NCI-H1092 treated with DMSO at 0.1 percent for 48 hours (cell line): ENCODE measurements at places on chromosomes 2 and 18.
A peak's percentile ranks its signal among the peaks of the same experiment; 100 is the strongest.

- no peak for DNase-seq
Measured at GRCh38 chr2:98521266-98521665, 76.6 kb downstream of the INPP4A start.

GRCh38 chr2:100391735-100392515 is 25.5 kb downstream of the CHST10 start:
- DNase-seq, result no peak

DNA sequence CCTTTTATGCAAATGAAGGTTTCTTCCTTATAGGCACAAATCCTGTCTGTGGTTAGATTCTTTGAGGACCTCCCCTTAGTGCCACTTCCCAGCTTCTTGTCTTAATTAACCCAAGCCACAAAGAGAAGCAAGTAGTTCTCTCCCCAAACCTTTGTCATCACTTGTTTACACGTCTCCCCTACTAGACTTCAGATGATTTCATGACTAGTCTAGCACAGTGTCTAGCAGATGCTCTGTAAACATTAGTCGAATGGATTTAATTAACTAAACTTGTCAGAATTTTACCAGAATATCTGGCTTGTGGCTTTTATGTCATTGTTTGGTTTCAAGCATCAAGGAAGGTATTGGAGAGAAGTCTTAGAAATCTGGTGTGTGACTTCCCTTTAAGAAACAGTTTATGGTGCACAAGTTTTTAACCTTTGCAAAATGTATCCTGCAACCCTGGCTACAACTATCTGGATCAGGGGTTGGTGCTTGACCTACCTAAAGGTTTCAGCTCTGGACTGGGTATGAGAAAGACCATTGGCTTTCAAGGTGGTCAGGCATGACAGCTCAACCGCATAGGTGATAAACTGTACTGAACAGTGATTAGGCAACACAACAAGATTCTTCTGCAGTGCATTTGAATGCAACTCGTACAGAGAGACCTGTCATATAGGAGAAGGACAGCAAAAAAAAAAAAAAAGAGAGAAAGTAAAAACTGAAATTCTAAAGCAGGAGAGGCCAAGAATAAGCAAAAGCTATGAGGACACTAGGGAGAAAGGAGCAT is 93.2 kb upstream of the CCDC150 start:
- DNase-seq, result no peak

- DNase-seq, result peak; percentile 37
Measured at GRCh38 chr2:159712929-159713420, 669 bp downstream of the MARCHF7 start.

GRCh38 chr2:64859312-64860212 is 129.6 kb upstream of the SLC1A4 start:
- peak; percentile 10 for DNase-seq

DNA sequence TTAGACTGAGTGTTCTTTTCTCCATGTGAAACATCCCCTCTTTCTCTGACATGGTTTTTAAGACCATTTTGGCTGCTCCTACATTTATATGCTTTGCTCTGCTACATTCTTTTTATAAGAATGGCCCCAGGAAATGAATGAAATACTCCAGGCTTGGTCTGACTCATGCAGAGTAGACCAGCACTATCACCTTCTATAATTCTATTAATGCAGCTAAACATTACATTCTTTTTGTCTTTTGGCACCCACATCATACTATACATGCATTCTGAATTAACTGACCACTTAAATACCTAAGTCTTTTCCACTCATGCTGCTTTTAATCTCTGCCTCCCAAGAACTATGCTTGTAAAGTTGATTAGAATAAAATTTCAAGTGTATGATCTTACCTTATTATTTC is 94.1 kb downstream of the AAK1 start:
- DNase-seq, result no peak

DNA sequence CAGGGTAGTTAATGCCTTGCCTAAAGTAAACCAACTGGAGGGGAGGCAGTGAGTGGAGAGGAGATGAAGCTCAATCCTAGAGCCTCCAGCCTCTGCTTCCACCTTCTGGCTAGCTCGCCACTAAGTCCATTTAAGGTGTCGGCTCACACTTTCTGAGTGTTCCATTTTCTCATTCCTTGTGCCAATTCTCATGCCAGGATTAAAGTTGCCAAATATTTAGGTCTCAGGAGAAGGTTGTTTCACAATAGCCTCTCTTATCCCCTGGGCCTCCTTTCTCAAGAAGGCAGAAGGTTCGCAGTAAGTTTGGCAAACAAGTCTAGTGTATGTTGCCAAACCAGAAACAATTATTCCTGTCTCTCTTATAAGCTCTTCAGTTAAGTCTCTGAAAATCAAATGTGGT is 57.2 kb downstream of the TACR1 start:
- no peak for DNase-seq

- no peak for DNase-seq
Measured at GRCh38 chr2:12824351-12824777, 107.6 kb downstream of the TRIB2 start.

GRCh38 chr2:124254621-124255020 is 229.5 kb downstream of the CNTNAP5 start:
- no peak for DNase-seq

- no peak for DNase-seq
Measured at GRCh38 chr2:217362286-217362685, 502.4 kb upstream of the TNP1 start.

DNA sequence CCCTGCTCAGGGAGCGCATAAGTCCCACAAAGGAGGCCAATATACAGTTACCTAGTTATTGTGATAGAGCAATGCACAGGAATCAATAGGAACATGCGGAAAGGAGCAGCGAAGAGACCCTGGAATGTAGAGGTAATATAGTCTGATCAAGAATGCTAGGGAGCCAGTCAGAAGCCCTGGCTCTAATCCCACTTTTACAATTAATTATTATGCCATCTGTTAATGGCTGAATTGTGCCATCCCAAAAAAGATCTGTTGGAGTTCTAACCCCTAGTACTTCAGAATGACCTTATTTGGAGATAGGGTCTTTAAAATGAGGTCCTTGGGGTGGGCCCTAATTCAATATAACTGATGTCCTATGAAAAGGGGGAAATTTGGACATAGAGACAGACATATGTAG is 7.7 kb upstream of the SPATS2L start:
- no peak for DNase-seq

DNA sequence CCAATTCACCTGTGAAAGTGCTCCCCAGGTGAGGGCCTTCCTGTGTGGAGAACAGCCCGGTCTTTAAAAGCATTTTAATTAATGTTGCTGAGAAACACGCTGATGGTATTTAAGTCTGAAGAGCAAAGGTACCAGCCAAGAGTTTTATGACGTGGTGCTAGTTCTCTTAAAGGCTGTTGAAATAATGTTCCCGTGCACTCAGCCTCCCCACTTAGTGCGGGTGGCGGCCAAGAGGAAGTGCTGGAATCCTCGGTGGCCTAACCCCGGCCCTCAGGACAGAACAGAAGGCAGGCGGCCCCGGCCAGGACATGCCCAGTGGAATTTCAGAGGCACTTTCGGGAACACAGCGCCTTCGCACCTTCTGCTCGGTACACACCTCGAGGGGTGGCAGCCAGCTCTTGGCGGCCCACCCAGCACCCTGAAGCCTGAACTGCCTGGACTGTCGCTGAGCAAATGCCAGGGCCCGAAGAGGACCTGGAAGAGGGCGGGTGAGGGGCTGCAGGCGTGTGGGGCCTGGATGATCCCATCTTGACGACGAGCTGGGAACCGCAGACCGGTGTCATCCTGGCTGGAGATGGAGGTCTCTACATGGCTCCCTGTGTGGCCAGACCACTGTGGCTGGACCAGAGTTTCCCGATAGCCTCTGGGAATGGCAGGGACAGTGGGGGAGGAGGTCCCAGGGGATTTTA is 142.9 kb downstream of the ASB1 start:
- no peak for DNase-seq

GRCh38 chr2:219569635-219570034 is 1.7 kb downstream of the OBSL1 start:
- no peak for DNase-seq

DNA sequence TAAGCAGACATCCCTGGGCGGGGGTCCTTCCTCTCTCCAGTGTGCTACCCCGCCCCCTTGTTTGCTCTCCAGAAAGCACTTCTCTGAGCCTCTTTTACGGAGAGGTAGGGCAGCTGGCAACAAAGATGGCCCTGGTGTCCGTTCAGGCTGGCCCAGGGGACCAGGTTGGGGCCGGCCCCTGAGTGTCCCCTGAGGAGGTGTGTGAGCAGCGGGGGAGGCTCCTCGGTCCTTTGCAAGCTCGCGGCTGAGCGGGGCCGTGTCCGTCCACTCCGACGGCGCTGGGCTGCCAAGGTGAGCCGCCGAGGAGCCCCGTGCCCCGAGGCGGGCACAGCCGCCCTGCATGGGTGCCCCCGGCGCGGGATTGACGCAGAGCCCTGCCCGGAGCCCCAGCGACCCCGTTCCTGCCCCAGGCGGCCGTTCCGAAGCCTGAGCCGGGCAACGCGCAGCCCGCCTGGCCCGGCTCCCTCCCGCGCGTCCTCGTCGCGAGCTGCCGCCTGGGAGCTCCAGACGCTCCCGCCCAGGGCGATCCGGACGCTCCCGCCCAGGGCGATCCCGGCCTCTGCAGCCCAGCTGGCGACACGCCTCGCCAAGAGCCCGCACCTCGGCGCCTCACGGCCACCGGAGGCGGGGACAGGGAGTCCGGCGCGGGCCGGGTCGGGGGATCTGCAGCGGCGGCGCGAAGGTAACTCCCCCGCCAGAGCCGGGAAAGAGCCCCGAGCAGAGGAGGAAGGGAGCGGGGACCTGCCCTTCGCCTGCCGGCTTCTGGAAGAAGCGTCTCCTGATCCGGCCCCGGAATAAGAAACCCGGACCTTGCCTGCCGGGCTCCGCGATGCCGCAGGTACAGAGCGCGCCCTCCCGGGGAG is at the start of gene PROKR1:
Gene PROKR1, plus strand, starts transcription at position 569 of the 863 bp plus-strand sequence. CDS start 2,243 bp downstream, outside the sequence.
- DNase-seq, result no peak

DNA sequence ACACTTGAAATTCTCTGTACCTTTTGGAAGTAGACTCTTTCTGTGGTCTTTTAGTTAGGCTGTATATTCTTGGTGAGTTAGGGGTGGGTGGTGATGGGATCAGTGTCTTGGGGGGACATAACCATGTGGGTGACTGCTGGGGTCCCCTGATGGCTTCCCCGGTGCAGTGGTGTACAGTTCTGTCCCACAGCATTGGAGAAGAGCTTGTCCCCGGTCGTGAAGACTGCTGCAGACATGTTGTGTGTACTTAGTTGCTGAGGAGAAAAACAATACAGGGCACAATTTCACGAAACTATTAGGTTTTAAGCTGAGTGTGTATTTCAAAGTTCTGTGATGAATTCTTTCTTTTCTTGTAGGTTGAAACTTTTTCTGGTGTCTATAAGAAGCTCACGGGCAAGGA is 5.4 kb downstream of the RPS7 start:
- DNase-seq, result no peak

DNA sequence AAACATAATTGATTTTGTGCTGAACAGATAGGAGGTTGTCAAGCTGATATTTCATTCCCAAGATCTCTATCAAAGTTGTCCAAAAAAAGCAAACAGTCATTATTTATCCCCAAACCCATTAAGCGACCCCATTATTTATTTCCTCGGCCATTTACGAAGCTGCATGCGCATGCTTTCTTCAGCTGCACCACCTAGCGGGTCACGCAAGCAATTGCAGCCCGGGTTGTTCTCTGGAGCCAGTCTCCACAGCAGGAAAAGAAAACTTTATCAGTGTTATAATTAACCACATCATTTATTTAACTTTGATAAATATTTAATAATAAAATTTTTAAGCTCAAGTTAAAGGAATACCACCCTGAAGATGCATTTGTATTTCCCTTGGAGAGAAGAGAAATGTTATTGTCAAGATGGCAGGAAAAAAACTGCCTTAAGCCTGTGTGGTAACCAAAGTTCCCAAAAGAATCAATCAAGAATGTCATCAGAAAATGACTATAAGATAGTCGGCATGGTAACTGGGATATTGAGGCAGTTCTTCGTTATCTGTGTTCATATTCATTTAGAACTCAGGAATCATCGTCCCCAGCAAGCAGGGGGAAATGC is 304.7 kb downstream of the FBXO15 start:
- peak; percentile 58 for DNase-seq

DNA sequence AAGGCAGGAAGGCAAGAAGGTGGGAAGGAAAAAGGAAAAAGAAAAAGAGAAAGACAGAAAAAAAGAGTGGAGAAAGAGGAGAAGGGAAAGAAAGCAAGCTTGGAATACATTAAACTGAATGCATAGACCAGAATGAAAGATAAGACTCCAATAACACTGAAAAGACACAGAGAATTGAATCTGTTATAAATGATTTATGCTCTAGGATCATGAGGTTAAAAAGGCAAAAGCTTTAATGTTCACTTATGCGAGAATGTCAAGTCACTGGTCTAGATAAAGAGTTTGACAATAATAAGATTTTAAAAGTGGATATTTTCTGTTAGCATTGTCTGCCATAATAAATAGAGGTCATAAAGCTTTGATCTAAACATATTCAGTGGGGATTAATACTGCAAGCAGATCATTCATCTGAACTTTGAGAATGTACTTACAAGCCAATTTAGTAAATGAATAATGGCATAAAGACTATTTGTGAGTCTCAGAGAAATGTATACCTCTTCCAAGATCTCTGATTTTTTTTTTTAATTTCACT is 1069.2 kb upstream of the SLC39A10 start:
- no peak for DNase-seq

DNA sequence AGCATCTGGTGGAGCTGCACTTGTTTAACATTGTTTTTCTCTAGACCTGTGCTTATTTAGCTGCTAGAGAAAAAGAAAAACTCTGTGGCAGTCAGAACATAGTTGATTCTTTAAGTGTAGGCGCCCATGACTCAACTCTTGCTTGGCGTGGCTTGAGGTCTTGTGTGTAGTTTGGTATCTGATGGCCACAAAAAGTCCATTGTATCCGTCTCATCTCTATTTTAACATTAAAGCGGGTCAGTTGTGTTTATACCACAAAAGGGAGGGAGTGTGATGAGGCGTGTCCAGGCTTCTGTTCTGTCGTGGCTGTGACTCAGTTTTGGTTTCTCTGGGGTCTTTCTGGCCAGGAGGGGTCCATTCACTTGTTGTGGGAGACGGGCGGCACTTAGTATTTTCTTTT is 24.2 kb upstream of the UGT1A8 start:
- DNase-seq, result no peak

GRCh38 chr2:120265006-120265405 is 12.4 kb downstream of the RALB start:
- no peak for DNase-seq

GRCh38 chr2:217853301-217853881 is 149.4 kb downstream of the TNS1 start:
- DNase-seq, result no peak

GRCh38 chr2:39128919-39129391 is 8.1 kb upstream of the SOS1 start:
- DNase-seq, result no peak
